ENCODE measurements at places on chromosomes 5 and 9. TPM values are rescaled to one million over a fixed set of nuclear protein-coding genes. Genes with fewer than 3 reads are reported as not detected.

The CDC25C gene
- total RNA-seq = 2.3 TPM

The SHISAL2B gene
- total RNA-seq = not detected

The TAF11L10 gene
- total RNA-seq = not detected

The PRRT1B gene
- not detected for total RNA-seq

DNA sequence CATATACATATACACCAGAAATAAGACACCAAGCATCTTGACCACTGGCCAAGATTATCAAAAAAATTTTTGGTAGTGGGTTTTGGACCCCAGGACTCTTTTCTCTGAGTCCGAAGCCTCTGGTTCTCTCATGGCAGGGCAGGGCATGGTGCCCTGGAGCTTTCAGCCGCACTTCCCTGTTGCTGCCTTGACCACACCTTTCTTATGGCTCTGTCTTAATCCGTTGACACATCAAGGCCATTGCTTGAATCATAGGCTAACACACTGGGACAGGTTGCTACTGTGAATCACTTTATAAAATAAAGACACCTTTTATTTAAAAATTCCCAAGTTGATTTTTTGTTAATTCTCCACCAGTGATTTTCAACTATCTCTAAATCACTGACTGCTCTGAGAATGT, 45.4 kb upstream of the CAST start:
- no peak for DNase-seq

DNA sequence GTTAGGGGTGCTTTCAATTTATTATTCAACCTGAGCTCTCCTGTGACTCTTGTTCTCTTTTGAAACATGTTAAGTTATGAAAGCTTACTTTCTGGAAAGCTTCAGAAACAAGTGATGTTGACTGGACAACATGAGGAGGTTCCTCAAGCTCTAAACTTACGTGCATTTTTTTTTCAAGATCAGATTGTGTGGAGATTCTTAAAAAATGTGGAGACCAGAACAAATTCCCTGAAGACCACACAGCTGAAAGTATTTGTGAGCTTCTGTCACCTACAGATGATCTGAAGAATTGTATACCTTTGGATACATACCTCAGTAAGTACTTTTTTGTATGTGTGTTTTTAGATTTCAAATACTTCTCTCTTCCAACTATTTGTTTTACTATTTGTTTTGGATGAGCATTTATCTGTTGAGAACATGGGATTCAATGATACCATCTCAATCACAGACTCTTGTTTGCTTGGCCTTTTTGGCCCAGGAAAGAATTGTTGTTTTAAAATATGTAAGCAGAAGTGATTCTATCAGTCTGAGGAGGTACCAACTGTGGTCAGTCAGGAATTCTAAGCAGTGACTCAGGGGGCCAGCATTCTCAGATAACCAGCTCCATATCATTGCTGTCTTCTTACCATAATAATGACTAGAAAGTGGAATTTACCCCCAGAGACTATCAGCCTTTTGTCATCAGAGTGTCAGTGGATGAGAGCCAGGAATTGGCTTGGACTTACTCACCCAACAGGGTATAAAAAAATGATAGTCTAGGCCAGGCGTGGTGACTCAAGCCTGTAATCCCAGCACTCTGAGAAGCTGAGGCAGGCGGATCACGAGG, 34.4 kb upstream of the GLIPR2 start:
- DNase-seq = peak; percentile 59

DNA sequence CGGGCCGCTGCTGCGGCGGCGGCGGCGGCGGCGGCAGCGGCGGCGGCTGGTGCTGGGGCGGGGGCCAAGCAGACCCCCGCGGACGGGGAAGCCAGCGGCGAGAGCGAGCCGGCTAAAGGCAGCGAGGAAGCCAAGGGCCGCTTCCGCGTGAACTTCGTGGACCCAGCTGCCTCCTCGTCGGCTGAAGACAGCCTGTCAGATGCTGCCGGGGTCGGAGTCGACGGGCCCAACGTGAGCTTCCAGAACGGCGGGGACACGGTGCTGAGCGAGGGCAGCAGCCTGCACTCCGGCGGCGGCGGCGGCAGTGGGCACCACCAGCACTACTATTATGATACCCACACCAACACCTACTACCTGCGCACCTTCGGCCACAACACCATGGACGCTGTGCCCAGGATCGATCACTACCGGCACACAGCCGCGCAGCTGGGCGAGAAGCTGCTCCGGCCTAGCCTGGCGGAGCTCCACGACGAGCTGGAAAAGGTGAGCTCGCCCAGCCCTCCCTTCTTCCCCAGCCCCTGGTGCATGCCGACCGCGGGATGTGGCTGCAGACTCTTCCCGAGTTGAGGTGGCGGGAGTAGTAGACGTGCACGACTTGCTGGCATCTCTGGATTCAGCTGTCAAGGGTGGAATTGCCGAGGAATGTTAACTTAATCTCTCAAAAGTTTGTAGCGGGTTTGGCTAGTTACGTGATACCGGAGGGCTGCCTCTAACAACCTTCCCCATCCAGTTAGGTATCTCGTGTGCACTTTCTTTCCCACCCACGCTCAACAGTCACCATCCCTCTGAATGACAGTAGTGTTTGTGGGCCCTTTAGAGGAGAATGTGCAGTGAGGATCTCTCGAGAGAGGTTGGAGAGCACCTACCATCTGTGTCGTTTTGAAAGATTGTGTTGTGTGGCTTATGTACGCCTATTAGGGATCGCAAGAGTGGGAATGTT, 932 bp downstream of the SLC12A2 start:
- DNase-seq = peak; percentile 51

- no peak for DNase-seq
Observed at GRCh38 chr9:36780186-36780585, 207.5 kb downstream of the MELK start.

- DNase-seq = no peak
Observed at GRCh38 chr5:125890511-125890931, 532.7 kb upstream of the GRAMD2B start.

DNA sequence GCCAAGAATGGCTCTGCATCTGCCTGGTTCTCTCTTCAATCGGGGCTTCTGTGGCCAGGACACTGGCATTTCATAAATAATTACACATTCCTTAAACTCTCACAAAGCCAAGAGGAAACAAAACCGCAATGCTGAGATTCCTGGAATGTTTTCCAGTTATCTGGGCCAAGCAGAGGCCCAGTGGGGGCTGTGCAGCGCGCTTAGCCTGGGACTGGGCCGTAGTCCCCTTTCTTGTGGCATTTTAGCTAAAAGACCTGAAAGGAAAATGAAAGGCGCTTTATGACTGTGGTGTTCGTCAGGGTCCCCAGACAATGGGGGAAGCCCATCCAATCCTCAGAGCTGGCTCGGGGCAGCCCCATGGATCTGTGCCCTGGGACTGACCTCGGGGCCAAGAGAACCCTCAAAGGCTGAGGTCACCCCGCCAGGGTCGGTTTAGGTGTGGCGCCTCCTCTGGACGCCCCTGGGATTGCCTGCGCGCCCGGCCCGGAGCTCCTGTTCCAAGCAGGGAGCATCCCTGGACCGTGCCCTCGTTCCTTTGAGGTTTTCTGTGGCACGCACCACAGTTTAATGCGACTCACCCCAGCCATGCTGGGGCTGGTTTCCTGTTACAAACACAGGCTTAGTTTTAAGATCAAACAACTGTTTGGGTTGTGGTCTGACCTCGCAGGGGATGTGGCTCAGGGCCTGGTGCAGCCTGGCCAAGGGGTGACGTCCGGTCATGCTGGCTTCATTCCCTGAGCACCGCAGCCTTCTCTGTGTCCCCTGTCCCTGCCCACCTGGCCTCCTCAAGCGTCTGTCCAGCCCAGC, 51.5 kb upstream of the NKD2 start:
- peak; percentile 67 for DNase-seq

GRCh38 chr9:99373912-99374311, 151.8 kb downstream of the SEC61B start:
- no peak for DNase-seq

GRCh38 chr5:143318270-143318669, 85.2 kb downstream of the NR3C1 start:
- no peak for DNase-seq

DNA sequence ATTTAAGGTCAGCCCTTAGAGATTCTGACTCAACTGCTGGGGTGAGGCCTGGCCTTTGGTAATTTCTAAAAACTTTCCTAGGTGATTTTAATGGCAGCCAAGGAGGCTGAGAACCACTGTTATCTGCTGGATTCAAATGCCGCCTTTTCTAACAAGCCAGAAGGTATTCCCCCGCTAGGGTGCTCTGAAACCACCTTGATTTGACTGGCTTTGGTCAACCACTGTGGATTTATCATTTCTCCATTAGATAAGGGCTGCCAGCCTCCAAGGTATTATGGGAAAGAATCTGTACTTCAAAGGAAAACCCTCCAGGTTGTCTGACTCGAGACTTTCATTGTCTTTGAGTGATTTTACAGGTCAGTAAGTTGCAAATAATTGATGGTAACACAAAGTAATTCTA, 4.3 kb downstream of the ANXA6 start:
- no peak for DNase-seq

DNA sequence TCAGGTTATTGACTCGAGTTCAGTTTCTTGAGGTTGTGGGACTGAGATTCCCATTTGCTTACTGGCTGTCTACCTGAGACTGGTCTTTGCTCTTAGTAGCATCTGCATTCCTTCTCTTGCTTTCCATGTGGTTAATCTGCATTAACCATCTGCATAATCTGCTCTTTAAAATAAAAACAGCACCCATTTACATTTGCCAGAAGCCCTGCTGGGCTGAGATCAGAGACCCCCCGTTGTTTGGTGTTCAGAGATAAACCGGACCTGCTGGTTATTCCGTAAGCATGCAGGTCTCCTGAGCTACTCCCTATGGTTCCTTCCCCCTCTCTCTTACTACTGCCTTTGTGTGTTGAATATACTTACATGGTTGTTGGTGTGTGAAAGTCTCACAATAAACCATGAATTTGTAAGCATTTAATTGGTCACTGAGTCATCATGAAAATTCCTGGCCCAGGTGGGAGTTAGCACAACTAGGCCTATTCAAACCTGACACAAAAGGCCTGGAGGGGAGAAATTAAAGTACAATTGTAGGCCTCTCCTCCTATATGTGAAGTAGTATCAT, 396.7 kb downstream of the MRPS30 start:
- DNase-seq = no peak

DNA sequence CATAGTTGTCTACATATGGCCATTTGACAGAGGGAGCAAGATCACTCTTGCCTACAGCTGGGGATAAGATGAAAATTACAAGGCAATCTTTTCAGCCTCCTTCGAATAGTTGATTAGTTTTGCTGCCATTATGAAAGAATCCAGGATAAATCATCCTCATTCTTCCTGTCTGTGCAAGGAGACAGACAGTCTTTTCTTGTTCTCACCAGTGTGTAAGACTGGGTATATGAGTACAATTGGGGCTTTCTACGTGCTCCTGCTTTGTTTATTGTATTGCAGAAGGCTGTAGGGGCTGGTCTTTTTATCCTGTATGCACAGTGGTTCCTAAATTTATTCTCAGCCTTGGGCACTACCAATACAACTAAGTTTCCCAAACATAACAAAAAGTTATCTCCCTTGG, 76.8 kb downstream of the SPEF2 start:
- no peak for DNase-seq

DNA sequence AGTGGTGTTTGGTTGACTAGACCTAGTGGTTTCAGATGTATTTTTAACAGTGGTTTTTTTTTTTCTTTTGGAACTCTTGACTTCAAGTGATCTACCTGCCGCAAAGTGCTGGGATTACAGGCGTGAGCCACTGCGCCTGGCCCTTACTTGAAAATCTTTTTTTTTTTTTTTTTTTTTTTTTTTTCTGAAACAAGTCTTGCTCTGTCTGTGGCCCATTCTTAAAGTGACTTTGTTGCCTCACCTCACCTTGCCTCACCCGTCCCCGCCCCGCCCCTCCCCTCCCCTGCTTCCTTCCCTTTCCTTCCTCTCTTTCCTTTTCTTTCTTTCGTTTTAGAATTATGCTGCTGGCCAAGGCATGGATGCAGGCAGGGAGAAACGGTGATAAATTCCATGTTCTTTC, 26.0 kb downstream of the GPBP1 start:
- no peak for DNase-seq

DNA sequence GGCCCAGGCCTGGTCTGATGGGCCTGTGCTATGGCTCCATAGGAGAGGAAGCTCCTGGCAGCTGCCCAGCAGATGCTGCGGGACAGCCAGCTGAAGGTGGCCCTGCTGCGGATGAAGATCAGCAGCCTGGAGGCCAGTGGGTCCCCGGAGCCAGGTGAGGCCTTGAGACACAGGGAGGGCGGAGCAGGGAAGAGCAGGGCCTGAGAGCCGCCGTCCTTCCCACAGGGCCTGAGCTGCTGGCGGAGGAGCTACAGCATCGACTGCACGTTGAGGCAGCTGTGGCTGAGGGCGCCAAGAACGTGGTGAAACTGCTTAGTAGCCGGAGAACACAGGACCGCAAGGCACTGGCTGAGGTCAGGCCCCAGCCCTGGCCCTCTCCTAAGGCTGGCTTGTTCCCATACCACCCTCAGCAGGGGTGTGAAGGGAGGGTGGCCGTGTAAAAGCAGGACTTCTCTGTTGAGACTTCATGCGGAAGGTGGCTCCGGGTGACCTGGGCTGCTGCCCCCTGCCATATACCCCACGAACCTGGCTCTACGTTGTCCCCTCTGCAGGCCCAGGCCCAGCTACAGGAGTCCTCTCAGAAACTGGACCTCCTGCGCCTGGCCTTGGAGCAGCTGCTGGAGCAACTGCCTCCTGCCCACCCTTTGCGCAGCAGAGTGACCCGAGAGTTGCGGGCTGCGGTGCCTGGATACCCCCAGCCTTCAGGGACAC, 4.5 kb downstream of the PKN3 start:
- no peak for DNase-seq

- DNase-seq = no peak
Observed at GRCh38 chr9:89742660-89743059, 137.8 kb downstream of the GADD45G start.

DNA sequence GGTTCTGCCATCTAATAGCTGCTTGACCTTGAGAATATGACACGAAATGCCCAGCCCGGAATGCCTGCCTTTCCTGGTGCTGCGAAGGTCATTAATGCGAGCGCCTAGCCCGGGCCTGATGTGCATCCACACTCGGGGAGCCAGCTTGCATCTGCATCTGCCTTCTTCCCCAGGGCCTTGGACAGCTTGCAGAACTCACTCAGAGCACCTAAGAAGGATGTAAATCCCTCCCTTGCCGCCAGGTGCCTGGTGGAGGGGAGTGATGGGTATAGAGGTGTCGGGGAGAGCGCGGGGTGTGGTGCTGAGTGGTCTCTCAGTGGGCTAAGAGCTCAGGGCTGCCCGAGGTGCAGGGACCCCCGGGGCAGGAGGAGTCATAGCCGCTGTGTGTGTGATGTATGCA, 127.2 kb downstream of the MRPL36 start:
- DNase-seq = no peak
